ENCODE measurements at places on chromosomes 7 and 10.

GRCh38 chr7:41232086-41232485 is 470.8 kb downstream of the INHBA start:
- peak; percentile 52 for DNase-seq

DNA sequence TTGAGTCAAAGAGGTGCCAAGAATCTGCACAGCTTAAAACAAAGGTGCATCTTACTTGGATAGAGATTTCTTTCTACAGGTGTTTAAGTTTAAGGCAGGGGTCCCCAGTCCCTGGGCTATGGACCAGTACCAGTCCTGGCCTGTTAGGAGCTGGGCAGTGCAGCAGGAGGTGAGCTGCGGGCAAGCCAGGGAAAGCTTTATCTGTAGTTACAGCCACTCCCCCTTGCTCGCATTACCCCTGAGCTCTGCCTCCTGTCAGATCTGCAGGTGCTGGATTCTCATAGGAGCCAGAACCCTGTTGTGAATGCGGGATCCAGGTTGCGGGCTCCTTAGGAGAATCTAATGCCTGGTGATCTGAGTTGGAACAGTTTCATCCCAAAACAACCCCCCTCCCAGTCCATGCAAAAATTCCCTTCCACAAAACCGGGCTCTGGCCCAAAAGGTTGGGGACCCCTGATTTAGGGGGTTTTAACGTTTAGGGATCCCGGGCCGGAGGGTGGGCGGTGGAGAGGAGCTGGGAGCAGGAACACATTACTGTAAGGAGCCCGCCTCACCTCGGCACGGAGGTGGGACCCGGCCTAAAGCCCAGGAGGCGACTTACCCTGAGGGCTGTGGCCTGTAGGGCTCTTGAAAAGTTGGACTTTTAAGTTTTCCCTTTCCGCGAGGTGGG is 60.2 kb downstream of the ZNF467 start:
- DNase-seq = no peak

- DNase-seq = no peak
Observed at GRCh38 chr10:126349676-126350075, 38.6 kb downstream of the ADAM12 start.

DNA sequence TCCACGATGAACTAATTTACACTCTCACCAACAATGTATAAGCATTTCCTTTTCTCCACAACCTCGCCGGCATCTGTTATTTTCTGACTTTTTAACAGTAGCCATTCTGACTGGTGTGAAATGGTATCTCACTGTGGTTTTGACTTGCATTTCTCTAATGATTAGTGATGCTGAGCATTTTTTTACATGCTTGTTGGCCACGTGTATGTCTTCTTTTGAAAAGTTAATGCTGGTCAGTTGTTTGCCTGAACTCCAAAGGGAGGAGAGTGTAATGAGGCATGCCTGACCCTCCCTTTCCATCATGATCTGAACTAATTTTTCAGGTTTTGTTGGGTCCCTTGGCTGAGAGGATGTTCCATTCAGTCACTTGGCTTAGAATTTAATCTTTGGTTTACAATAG is 50.7 kb upstream of the SVIL start:
- DNase-seq = no peak

- DNase-seq = no peak
Observed at GRCh38 chr10:126496771-126497545, 108.7 kb upstream of the ADAM12 start.

- no peak for DNase-seq
Observed at GRCh38 chr10:119302172-119302571, 94.8 kb downstream of the GRK5 start.

- DNase-seq = peak; percentile 35
Observed at GRCh38 chr10:125128397-125129075, 31.8 kb downstream of the CTBP2 start.

- no peak for DNase-seq
Observed at GRCh38 chr10:88788924-88789323, 13.6 kb upstream of the LIPM start.

DNA sequence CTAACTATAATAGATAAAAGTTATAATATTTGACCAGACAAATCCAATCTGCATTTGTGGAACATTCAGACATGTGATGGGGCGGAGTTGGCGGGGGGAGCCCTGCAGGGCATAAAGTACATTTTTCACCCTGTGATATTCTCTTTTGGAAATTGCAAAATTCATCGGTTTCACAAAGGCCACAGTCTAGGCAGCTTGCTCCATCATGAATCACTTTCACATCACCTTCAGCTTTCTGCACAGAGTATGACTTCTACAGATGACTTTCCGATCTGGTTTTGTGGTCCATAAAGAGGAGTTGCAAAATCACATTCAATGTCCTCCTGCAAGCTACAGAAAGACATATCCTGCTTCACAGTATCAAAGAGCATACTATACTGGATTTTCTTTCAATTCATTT is 51.4 kb upstream of the APBB1IP start:
- no peak for DNase-seq

Data from fibroblast of lung (primary cell).